Stimulated activated CD8-positive, alpha-beta memory T cell treated with anti-CD3 and anti-CD28 coated beads, Interleukin-4, amount 100 ng/mL, for 4 hours (primary cell): ENCODE measurements at places on chromosomes 13 and 19.

DNA sequence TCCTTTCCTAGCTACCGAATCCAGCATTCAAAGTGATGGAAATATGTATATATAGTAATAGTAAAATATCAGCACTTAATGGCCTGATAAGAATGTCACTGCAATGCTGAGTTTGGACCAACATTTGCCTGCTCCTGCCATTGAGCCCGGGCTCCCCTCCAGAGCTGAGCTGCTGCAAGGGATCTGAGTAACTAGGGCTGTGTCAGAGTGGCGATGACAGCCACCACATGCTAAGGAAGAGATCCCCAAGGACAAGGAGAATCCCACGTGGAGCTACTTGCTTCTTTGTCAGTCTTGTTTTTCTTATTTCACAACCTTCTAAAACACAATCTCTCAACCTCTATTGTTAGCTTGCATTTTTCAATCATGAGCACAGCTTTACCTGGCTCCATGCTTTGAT, 19.5 kb upstream of the ALOX5AP start:
- DNase-seq = no peak

DNA sequence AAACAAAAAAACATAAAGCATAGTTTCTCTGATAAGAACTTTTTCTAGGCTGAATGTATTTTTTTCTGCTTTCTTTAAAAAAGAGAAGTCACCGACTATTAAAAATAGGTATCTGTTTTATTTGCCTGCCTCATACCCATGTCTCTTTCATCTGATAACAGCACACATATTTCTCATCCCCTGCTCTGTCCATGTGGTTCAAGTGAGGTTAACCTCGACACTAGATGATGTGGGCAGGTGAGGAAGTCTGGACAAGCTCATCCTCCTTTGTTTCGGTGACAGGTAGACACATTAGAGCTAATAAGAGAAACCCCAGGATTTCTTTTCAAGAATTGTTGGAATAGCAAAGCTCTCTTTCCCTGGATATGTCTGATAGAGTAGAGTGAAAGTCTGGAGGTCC, 222.7 kb downstream of the GPC5 start:
- DNase-seq = no peak

DNA sequence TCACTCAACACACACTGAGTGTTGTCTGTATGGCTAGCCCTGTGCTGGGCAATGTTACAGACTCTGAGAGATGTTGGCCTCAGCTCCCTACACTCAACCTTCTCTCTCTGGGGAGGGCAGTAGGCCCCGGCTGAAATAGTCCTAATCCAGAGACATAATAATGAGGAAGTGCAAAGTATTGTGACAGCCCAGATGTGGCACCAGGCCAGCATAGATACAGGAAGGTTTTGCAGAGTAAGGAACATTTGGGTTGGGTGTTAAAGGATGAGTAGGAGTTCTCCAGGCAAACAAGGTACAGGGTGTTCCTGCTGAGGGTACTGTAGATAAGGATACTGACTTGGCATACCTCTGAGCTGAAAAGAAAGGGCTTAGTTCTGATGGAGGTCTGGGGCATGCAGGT, 2.4 kb downstream of the LIN7B start:
- no peak for DNase-seq

DNA sequence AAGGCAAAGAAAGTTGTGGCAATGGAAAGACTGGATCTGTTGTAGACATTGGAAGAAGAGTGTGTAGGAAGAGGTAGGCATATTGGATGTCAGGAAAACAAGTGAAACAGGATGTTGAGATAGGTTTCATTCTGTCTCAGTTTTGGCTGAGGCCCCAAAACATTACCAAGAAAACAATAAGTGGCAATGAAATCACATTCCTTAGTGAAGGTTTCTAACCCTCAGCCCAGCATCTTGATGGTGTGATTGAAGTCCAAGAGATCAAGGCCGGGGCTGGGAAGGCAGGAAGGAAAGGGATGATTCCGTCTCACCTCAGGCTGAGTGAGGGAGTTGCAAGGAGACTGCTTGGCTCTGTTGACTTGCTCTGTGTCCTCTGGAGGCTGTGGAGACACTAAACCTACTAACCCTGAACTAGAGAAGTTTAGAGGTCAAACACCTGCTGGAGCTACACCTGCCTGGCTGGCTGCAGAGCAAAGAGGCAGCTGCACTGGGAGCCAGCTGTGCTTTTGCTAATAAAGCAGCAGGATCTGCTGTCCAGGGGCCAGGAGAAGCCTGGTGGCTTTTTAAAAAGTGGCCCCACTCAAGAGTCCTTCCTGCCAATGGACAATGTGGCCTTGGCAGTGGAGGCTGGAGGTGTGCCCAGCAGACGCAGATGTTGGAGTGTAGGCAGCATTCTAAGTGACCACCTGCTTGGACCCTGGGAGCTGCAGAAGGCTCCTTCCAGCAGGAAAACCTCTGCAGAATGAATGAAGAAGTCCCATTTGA, 53.6 kb downstream of the DGKH start:
- no peak for DNase-seq

DNA sequence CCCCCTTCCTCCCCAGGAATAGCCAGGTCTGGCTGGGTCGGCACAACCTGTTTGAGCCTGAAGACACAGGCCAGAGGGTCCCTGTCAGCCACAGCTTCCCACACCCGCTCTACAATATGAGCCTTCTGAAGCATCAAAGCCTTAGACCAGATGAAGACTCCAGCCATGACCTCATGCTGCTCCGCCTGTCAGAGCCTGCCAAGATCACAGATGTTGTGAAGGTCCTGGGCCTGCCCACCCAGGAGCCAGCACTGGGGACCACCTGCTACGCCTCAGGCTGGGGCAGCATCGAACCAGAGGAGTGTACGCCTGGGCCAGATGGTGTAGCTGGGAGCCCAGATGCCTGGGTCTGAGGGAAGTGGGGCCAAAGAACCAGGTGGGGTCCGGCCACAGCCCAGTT, 3.2 kb downstream of the KLK2 start:
- no peak for DNase-seq

GRCh38 chr19:10913716-10914340, 14.6 kb downstream of the YIPF2 start:
- no peak for DNase-seq

DNA sequence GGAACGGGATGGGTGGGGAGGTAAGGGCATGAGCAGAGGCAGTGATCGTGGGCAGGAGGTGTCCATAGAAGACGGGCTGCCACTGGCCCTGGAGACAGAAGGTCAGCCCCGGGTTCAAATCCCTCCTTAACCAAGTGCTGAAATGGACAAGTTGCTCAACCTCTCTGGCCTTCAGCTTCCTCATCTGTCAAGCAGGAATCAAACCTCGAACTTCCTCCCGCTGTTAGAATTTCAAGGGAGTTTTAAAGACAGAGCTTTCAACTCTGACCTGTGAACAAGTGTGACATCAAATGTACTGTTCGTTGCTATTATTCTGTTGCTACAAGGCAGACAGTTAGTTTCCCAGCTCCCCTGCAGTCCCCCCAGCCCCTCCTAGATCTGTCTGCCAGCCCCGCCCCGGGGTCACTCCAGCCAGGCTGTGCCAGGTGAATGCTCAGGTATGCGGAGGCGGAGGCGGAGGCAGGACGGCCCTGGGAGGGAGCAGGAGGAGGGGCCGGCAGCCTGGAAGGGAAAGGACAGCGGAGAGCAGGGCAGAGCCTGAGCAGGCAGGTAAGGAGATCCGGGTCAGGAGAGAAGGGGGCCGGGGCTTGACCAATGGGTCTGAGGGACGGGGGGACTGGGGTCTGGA, at the start of gene EPS8L1:
EPS8L1 (plus strand) TSS at position 499 of the 628 bp plus-strand sequence. CDS start 576 bp downstream, outside the sequence.
- DNase-seq = no peak

DNA sequence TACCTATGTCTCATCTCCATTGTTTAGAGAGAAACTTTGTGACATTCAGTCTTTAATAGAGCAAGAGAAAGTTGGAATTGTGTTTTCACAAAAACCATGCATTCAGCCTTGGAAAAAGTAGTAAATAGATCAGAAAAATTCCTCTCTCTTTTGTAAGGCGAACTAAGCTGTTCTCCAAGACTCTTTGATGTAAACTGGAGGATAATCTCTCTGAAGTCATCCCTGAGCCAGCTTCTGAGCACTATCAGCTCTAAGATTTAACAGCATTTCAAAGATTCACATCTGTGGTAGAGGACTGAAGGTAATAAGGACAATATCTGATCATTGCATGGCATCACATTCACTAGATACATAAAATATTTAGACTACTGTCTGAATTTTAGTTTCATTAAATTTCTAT, 904.6 kb upstream of the ATXN8OS start:
- DNase-seq = no peak

- no peak for DNase-seq
Measured at GRCh38 chr19:34300962-34301361, 46.6 kb downstream of the GARRE1 start.

GRCh38 chr19:12748489-12748888, 3.1 kb upstream of the BEST2 start:
- no peak for DNase-seq

DNA sequence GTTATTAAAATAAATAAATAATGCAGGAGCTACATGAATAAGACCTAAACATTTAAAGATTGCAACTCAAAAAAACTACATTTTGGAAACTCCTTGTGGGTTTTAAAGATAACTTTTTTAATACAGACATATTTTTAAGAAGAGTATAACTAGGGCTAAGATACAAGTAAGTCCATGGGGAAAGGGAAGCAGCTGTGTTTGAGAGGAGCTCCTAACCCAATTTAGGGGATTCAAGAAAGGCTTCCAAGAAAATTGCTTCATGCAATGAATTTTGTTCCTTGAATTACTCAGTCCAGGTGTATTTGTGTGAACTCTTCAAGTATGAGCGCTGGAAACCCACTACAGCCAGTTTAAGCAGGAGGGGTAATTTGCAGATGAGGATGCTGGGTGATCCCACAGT, 44.1 kb upstream of the C13orf42 start:
- DNase-seq = no peak

DNA sequence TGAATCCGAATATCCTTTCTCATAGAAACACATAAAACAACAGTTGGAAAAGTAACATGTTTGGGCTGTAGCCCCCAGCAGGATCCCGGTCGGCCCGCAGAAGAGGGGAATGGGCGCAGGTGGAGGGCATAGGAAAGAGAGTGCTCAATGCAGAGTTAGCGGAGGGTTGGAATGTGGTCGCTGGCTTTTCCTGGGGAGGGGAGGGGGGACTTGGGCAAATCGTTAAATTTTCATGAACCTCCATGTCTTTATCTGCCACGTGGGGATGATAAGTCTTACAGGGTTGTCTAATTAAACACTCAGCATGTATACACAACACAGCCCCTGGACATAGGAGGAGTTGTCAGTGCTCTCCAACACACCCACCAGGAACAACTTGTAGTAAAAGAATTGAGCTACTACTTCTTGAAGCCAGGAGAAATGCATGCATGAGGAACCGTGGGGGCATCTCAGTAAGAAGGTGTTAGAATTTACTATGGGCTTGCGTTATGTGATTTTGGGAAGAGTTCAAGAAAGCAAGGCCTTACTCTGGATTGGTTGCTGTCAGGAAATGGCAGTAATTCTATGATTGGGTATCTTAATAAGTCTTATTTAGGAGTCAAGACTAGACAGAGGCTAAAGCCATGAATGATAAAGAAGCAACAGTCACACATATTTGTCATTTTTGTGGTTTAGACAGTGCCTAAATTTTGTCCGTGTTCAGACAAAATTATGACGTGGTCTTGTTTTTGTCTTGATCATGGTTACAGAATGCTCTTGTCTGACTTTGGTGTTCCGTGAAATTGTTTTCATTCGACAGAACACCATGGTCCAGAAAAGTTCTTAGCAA, 671 bp upstream of the SLC46A3 start:
- no peak for DNase-seq

GRCh38 chr13:31105020-31105795, 56.5 kb downstream of the HSPH1 start:
- no peak for DNase-seq

GRCh38 chr19:51808333-51808986, 13.5 kb downstream of the FPR3 start:
- no peak for DNase-seq

- no peak for DNase-seq
Measured at GRCh38 chr13:30045916-30046704, 195.7 kb upstream of the UBL3 start.

DNA sequence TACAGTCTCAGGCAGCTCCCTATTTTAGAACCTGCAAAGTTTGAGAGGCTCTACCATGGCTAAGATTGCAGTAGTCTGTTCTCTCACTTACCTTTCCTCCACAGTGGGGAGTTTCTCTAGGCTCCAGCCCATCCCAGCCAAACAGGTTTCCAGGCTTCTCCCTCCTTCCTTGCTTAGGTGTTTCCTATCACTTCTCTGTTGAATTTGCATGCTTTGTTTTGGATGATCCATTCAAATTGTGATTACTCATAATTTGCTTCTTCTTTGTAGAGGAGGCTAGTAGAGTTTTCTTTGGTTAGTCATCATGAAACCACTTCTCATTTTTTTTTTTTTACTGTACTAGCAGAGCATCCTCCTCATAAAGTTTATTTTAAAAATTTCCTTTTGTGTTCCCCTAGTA, 1242.2 kb upstream of the MIR17HG start:
- no peak for DNase-seq

- no peak for DNase-seq
Measured at GRCh38 chr13:43785650-43786471, 911 bp downstream of the ENOX1 start.

GRCh38 chr19:50510121-50510670, 795 bp downstream of the JOSD2 start:
- DNase-seq = no peak

DNA sequence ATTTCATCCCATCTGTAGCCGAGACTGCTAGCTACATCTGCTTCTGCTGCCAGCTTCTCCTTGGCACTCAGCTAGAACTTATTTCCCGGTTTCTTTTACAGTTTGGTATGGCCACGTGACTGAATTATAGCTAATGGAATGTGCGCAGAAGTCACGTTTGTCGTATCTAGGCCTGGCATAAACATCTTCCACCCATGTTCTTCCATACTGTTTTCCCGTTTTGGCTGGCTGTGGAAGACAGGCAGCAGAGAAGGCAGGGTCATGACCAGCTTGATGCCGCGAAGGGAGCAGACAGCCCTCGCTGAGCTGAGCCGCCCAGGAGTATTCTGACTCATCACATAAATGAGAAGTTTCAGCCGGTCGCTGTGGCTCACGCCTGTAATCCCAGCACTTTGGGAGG, 186.7 kb downstream of the RFC3 start:
- no peak for DNase-seq

DNA sequence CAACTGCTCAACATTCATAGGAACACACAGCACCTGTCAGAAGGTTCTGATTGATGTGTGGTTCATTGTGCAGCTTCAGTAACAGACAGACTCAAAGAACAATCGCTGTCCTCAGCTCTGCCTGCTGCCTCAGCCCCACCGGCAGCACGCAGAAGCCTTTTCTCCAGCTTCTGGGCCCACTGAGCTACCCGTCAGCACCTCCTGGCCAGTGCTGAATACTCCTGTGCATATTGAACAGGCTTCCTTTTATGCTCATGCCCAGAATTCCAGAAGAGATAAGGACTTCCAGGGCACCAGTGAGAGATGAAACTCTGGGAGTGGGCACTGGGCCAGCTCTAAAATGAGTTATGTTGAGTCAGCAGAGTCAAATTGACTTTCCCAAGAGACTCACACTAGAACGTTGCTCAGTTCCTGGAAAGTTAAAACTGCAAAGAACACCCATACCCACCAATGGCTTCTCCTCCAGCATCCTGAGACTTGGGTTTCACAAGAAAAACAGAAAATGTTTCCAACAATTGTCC, 119.3 kb downstream of the COL4A1 start:
- DNase-seq = no peak
